ENCODE measurements at places on chromosomes 2 and 18.

- DNase-seq, result no peak
These were observed 270.9 kb upstream of the TFPI start for GRCh38 chr2:187825108-187825507.

- peak; percentile 90 for DNase-seq
These were observed 43.4 kb upstream of the MTCL1 start for GRCh38 chr18:8661754-8662559.

DNA sequence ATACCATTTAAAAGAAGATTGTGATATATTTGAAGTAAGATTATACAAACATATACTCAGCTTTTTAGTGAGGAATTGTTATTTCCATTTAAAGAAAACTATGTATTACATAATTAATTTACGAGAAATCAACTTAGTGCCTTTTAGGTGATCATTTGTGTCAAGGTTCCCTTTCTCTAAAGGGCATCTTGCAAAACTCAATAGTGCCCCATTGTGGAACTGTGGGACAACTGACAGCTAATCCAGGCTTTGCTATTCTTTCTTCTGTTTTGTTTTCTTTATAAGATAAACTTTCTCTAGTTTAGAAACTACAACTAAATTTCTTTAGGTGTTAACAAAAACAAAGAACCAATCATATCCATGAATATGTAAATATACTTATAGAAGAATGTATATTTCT, 24.3 kb upstream of the VIT start:
- DNase-seq, result no peak

DNA sequence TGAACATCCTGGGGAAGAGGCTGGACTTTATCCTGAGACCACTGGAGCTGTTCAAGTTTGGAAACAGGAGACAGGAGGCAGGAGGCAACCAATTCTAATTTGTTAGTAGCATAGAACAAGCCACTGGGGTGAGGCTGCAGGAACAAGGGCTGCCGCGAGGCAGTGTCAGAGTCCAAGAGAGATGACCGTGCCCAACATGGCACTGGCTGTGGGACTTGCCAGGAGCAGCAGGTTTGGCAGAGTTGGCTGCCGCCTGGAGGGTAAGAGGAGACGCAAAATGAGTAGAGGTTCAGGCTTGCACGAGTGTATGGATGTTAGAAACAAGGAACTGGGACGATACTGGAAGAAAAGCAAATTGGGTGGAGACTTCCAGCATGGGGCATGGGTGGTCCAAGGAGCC, 168.5 kb downstream of the TPGS2 start:
- no peak for DNase-seq

DNA sequence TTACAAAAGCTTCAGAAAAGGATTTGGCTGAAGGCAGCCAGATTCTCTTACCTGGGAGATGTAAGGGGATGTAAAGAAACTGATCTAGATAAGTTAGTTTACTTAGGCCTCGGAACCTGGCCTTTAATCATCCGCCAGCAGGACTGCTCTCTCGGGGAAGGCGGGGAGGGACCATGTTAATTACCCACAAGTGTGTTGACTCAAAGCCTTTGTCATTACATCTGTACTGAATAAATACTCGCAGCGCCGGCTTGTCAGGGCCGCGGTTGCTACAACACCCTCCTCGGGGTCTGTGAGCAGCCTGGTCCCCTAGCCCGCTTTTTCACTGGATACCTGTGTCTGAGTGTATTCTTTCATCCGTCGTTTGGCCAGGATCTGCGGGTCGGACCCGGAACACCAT, 6.7 kb downstream of the CHMP3 start:
- no peak for DNase-seq

DNA sequence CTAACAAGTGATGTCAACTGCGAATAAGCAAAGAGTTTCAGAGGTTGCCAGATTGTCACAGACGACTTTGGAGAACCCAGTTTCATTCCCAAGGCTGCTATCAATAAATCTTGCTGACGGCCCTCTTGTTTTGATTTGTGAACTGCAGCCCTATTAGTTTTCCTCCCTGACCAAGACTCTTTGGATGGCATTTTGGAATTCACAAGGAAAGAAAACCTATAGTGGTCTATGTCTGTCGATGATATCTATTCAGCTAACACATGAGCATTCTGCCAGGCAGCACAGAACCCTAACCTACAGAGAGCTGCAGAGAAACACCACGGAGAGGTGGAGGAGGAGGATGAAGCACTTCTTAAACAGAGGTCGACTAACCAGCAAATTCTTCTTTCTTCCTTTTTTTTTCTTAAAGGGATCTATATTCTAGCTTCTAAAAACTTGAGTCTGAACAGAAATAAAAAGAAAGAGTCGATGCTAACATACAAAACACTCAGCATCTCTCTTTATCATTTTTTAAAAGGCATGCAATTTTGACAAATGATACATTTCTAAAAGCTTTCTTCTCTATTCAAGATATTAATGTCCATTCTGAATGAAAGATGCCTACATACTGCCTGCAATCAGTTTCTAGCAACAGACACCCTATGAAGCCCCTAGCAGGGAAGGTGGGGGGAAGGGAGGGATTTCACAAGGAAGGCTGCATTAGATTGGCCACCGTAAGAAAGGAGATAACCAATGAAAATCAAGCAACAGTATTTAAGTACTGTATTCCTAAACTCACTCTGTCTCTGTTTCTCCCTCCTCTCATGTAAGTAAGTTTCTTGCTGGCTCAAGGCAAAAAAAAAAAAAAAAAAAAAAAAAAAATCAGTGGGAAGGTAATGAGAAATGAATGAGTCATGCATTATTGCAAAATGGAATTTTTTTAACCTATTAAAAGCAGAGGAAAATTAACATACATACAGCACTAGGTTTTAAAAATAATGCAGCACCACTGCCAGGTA, 83.0 kb upstream of the CHRNA1 start:
- no peak for DNase-seq

DNA sequence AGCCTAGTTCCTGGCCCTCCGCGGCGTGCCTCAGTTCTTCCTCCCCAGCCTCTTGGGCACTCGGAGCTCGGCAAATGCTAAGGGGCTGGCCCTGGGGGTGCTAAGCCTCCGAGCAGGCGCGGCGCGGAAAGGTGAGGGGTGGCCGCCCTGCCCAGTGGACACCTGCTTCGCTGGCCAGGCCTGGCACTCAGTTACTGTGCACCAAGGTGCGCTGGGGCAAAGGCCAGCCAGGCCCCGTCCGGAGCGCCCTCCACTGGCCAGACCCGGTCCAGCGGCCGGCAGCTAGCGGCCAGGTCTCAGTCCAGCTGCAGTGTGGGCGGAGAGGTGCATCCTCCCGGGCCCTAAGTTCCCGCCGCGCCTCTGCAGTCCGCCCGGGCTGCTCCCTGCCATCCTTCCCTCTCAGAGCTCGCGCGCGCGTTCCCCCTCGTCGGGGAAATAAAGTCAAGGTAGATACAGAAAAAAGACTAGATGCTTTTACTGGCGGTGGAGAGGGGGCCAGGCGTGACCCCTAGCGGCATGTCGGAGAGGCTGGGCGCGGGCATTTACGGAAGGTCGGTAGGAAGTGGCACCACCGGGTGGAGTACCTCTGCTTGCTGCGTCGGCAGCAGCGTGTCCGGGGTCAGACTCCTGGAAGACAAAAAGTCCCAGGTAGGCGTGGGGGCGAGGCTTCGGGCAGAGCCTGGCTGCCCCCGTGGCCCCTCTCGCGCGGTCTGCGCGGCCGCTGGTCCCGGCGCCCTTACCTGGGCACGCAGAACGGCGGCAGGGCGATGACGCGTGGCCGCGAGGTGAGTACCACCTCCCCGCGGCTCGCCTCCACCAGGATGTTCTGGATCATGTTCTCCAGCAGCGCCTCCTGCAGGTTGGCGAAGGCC, 9.4 kb upstream of the CRYBA2 start:
- DNase-seq, result peak; percentile 17
